Esophagus mucosa (tissue), 1 donor: ENCODE measurements at places on chromosomes 6 and 20. TPM values are rescaled to one million over a fixed set of nuclear protein-coding genes. Genes with fewer than 3 reads are reported as not detected.

DNA sequence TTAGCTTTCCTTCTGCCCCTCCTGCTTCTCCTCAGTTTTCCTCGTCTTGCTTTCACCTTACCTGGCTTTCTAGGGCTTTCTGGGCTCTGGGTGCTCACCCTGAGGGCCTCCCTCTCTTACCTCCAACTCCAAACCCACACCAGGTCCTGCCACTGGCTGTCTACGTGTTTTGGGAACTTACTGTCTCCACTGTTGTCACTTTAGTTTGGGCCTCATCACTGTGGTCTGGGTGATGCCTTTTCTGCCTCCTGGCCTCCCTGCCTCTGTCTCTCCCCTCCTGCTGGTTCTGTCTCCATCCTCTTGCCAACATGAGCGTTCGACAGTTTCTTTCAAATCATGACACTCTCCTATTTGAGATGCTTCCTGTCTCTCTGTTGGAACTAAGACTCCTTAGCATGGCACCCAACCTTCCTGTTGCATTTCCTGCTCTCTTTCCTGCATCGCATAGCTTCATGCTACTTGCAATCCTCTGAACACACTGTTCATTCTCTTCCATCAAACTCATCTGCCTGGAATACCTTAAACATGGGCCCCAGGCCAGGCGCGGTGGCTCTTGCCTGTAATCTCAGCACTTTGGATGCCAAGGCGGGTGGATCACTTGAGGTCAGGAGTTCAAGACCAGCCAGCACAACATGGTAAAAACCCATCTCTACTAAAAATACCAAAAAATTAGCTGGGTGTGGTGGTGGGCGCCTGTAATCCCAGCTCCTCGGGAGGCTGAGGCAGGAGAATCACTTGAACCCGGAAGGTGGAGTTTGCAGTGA, 5.5 kb downstream of the CD40 start:
- no peak for ATAC-seq

GRCh38 chr6:111589366-111589765, 16.3 kb downstream of the TRAF3IP2 start:
- peak; percentile 87 for ATAC-seq

- no peak for ATAC-seq
These were observed 134.9 kb upstream of the THBS2 start for GRCh38 chr6:169388395-169389166.

DEFB132 gene
- not detected for total RNA-seq

HLA-DQB1 gene
- 1.1 TPM for total RNA-seq
